CD8-positive, alpha-beta memory T cell (primary cell): ENCODE measurements at places on chromosomes 7 and 10. TPM values are rescaled to one million over a fixed set of nuclear protein-coding genes. Genes with fewer than 3 reads are reported as not detected.

The NPC1L1 gene
- not detected for polyA plus RNA-seq

GRCh38 chr10:80497187-80498077, 40.3 kb upstream of the SH2D4B start:
- peak; percentile 21 for DNase-seq

GRCh38 chr7:128909625-128910568, 612 bp downstream of the KCP start:
- DNase-seq: no peak

- no peak for DNase-seq
Measured at GRCh38 chr10:107616463-107617410, 452.2 kb upstream of the SORCS1 start.

The INA gene
- polyA plus RNA-seq: not detected

The ADAP1 gene
- polyA plus RNA-seq: 37.7 TPM

- no peak for DNase-seq
Measured at GRCh38 chr10:16904639-16905061, 87.4 kb upstream of the RSU1 start.

The MBLAC1 gene
- 2.3 TPM for polyA plus RNA-seq

GRCh38 chr7:132009778-132010177, 453.4 kb upstream of the PODXL start:
- DNase-seq: no peak

GRCh38 chr10:128059266-128059981, 66.8 kb downstream of the MKI67 start:
- DNase-seq: no peak

DNA sequence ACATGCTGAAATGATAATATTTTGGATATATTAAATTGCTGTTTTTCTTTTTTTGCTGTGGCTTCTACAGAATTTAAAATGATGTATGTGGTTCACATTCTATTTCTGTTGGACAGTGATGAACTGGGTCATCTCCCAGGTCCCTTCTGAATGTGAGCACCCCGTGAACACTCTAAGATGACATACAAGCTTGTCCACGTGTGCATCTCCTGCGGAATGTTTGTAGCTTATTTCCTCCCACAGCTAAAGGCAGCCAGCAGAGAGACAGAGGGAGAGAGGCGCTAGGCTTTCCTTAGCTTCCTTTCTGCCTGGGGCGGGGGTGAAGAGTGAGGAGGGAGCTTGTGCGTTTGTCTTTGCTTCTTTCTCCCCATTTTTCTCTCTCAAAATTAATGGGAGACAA, 219.1 kb downstream of the EMX2 start:
- no peak for DNase-seq

The LAMB1 gene
- 0.44 TPM for polyA plus RNA-seq

GRCh38 chr10:49222170-49222569, 34.0 kb upstream of the TMEM273 start:
- DNase-seq: no peak

DNA sequence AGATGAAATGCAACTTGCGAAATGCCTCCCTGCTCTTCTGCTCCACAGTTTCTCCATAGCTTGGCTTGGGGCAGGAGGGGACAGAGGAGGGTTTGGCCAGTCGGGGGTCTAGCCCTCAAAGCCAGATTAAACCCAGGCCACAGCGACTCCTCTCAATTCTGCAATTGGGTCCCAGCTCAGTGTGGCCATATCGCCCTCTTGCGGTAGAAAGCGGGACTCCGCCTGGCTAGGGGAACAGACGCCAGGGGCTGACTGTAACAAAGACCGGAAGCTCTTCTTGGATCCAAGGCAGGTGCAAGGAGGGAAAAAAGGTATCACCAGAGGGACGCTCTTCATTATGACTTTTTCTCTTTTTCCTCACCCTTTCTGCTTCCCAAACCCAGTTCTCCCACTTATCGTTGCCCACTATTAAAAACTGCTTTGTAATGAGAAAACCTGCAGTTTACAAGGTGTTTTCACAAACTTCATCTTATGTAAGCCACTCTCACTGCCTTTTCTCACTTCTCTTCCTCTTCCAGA, 36.6 kb upstream of the TNPO3 start:
- DNase-seq: peak; percentile 87

DNA sequence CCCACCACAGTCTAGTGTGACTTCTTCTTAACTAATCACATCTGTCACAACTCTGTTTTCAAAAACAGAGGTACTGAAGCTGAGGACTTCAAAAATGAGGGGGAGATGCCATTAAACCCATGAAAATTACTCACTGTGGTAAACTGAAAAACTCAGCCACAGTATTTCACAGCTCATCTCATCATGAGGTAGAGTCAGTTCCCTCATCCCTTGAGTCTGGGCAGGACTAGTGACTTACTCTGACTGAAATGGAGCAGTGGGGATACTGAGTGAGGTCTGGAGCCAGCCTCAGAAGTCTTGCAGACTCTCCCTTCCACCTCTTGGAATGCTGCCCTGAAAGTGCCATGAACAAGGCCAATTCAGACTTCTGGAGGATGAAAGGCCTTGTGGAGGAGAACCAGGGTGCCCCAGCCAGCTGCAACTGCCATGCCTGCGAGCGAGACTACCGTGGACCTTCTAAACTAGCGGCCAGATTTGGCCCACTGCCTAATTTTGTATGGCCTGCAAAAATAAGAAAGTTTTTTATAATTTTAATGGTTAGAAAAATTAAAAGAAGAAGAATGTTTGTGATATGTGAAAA, 24.7 kb upstream of the ANKRD1 start:
- no peak for DNase-seq

- DNase-seq: no peak
Measured at GRCh38 chr7:141122736-141123135, 48.9 kb downstream of the TMEM178B start.

DNA sequence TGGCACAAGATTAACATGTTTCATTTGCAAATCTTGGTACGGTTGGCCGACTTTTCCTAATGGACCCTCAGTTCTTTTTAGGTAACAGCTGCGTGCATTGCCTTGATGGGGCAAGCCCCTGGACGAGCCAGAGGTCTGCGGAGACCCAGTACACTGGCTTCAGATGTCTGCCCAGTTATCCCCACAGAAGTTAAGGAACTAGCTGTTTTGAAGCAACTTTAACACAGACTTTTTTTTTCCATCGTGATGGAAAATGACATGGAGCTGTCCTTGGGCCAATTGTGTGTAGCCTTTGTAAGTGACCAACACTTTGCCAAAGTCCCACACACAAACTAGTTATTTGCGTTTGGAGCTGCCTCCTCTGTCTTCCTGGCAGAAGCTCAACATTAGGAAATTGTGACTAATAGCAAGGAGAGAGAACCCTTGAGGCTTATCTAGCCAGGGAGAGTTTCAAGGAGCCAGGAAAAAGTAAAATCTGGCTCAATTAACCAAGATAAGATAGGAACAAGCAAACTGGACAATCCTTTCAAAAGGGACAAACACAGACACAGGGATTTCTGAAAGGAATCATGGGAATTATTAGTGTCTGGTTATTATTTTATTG, 99.6 kb upstream of the BMPER start:
- DNase-seq: no peak

The CARD11 gene
- polyA plus RNA-seq: 40.9 TPM

GRCh38 chr7:2559283-2559950, 638 bp downstream of the IQCE start:
- DNase-seq: no peak
